ENCODE measurements at places on chromosomes 5 and 9. TPM values are rescaled to one million over a fixed set of nuclear protein-coding genes. Genes with fewer than 3 reads are reported as not detected.
A peak's percentile ranks its signal among the peaks of the same experiment; 100 is the strongest.

- DNase-seq, result no peak
These were observed 126.8 kb downstream of the GCNT1 start for GRCh38 chr9:76585487-76586389.

DNA sequence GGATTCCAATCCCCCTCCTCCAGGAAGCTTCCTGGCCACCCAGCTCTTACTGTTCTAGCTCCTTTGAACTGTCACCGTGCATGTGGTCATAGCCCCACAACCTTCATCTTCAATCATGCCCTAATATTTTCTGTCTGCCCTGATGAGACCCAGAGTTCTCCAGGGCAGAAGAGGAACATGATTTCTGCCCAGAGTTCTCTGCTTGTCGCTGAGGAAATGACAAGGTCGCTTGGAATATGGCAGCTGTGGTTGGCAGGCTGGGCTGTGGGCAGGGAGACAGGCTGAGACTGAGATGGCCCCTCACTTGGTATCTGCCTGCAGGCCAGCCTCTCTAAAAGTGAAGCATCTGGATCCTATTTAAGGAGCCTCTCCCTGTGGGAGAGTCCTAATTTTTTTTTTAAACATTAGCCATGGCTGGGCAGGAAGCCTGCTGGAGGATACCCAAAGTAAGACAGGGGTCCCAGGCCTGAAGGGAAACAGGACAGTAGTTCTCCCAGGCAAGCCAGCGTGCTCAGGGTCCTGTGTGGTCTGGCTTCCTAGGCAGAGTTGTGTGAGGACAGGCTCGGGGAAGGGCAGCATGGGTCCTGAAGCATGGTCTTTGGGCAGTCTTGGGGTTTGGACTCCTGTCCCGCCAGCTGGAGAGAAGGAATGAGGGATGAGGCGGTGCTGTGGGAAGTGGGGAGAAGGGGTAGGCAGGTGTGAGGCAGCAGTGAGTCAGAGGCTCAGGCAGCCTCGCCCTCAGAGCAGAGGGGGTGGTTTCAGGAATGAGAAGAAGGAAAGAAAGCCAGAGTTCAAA, 242.1 kb downstream of the FSTL4 start:
- peak; percentile 4 for DNase-seq

DNA sequence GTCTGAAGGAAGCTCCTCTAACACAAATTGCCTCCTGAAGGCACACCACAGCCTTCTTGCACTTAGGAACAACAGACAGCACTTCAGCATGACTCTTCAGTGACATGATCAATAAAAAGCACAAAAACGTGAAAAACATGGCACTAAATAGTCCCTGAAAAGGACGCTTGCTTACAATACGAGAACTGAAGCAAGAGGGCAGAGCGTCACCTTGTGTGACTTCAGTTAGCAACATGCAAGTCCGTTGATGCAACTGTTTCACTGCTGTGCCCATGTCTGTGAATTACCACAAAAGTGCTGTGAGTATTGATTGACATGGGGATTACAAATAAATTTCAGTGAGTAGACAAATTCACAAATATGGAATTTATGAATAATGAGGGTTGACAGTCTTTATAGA, 219.9 kb upstream of the GAS1 start:
- no peak for DNase-seq

DNA sequence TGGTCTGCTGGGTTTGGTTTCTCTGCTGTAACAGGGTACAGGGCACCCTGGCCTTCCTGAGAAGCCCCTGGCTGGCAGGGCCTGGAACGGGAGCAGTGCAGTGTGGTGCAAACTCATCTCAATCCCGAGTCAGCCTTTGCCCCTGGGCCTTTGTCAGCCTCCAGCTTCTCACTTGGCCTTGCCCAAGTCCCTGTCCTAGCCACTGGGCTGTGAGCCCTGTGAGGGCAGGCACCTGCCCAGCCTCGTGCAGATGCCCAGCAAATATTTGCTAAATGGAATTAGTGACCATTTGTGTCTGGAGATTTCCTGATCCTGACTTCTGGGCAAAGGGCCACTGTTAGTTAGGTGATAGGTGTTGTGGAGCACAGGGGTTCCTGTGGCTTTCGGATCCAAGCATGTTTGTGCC, 13.0 kb downstream of the RGS3 start:
- DNase-seq, result no peak

DNA sequence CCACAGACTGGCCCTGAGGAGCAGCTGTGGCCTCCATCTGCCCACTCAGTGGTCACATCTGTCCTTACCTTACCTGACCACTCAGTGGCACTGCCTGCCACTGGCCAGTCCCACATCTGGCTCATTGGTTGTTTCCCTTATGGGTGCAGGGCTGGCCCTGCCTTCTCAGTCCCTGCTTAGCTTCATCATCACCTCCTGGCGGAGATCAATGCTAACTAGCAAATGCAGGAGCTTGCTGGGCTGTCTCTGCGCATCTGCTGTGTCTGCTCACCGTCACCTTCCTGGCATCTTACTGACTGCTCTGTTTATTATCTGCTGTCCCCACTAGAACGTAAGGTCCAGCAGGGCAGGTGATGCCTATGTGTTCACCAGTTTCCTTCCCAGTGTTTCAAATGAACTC, 356.9 kb downstream of the SEMA5A start:
- no peak for DNase-seq

- DNase-seq, result no peak
These were observed 266.4 kb upstream of the IRX4 start for GRCh38 chr5:2149195-2149539.

- DNase-seq, result no peak
These were observed at the start of gene SMIM32 for GRCh38 chr5:136192526-136193321. TSS of gene SMIM32 (minus strand) at chr5:136193162. CDS start at chr5:136192524, 638 bp downstream.

GRCh38 chr5:127700237-127700766, 2.9 kb upstream of the CCDC192 start:
- DNase-seq, result no peak

DNA sequence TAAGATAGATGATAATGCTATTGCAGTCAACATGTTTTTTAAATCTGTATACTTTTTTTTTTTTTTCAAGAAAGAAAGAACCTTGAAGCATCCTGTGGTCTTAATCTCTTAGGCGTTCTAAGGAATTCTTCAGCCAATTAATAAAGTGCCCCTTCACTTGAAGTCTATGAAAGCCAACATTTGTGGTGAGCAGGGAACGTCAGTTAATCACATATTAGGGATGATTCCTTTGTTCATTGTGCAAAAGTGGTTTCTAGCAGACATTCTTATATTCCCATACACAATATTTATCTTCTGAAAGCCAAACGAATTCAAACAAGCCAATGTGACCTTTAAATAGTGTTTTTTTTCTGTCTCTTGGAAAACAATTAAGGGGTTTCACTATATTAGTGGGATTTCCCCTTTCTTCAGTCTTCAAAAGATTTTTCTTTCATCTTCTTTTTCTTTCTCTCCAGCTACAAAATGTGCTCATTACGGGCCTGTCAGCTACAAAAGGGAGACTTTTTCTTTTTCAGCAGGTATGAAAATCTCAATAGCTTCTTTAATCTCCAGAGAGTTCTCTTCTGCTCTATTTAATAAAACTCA, 40.1 kb downstream of the TMEM167A start:
- DNase-seq, result no peak

DNA sequence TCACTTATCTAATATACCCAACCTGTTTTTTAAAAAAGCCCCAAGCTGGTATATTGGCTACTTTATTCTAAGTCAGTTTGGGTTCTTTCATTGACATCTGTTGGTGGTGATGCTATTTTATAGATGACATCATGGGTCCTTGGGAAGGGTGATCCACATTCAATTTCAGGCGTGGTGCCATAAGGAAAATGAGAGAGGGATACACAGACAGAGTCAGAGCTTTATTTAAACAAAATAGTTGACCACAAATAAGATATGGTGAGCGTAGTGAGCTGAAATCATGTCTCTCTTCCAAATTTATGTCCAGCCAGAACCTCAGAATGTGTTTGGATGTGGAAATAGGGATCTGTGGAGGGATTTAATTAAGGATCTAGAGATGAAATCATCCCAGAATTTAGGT, 302.4 kb downstream of the MAT2B start:
- DNase-seq, result no peak

DNA sequence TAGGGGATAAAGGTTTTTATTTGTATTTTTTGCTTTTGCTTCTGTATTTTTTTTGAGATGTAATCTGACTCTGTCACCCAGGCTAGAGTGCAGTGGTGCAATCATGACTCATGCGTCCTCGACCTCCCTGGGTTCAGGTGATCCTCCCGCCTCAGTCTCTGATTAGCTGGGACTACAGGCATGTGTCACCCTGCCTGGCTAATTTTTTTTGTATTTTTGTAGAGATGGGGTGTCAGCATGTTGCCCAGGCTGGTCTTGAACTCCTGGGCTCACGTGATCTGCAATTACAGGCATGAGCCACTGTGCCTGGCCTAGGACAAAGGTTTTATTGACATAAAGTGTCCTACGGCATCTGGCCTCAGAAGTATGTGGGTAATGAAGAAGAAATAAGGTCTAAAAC, 297.1 kb upstream of the C9orf72 start:
- no peak for DNase-seq

- peak; percentile 65 for DNase-seq
These were observed 10.9 kb upstream of the GADD45G start for GRCh38 chr9:89593727-89594427.

DNA sequence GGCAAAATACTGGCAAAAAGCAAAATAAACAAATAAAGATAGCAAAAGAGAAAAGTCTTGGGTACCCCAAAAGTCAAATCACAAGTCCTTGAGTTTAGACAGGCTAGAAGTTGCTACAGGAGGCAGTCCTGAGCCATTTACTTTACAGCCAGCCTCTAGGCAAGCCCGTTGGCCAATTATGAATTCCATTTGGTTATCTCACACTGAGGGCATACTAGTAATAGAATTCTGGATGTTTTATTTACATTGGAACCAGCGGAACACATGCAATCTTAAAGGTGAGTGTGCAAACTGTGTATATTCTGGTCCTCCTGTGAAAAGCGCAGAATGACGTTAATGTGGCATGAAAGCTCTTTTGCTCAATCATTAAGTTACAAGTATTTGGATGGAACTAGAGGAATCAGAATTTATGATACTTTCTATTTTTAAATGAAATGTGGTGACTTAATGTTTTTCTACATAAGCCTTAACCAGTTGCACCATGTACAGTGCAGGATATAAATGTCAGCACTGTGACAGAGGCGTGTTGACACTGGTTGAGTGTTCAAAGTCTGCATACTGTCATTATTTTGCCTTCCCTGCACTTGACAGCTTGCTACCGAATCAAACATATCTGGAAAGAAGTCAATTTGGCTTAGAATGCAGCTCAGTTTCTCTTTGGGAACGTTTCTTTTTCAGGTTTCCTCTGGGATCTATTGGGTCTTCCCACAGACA, 7.9 kb downstream of the GDNF start:
- DNase-seq, result no peak

DNA sequence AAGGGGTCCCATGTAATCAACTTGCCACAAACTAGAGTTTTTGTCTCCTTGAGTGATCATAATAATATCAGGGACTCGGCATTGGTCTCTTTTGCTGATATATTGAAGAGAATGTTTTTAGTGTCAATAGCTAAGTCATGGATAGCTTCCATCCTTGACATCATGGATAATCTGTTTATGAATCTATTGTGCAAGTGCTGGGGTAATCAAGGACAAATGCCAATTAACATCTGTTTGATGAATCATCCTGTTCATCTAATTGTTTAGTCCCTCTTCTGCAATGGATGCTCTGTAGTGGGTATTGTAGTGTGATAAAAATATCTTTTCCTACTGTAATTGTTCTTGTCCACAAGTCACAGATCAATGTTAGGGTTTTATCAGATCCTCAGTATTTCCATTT, 607.5 kb upstream of the SEMA6A start:
- DNase-seq, result no peak

- no peak for DNase-seq
These were observed at the start of gene PCDHGA2 for GRCh38 chr5:141338538-141339306. TSS of gene PCDHGA2 (plus strand) at chr5:141338760.

GRCh38 chr5:93322974-93323860, 257.8 kb downstream of the NR2F1-AS1 start:
- DNase-seq, result no peak

- DNase-seq, result no peak
These were observed 276.5 kb upstream of the TYRP1 start for GRCh38 chr9:12416716-12417115.

DNA sequence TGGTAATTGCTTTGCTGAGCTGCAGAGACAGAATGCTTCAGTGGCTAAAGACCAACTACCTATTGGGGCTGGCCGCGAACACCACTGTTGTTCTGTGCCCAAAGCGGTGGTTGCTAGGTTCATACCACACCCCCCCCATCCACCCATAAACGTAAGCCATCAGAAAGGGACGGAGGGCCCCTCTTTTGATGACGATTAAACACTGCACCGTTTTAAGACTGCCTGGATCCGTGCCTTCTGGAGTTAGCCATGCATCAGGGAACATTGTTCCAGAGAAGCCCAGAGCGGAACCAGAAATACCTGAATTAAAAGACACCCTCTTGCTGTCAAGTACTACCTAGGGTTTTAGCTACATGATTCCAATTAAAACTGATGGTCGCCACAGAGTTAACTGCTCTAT, 369.1 kb upstream of the DAP start:
- no peak for DNase-seq

GRCh38 chr5:79845448-79846197, 145.4 kb downstream of the MTX3 start:
- DNase-seq, result peak; percentile 33

- no peak for DNase-seq
These were observed 7.6 kb downstream of the IL9 start for GRCh38 chr5:135887881-135888614.

DNA sequence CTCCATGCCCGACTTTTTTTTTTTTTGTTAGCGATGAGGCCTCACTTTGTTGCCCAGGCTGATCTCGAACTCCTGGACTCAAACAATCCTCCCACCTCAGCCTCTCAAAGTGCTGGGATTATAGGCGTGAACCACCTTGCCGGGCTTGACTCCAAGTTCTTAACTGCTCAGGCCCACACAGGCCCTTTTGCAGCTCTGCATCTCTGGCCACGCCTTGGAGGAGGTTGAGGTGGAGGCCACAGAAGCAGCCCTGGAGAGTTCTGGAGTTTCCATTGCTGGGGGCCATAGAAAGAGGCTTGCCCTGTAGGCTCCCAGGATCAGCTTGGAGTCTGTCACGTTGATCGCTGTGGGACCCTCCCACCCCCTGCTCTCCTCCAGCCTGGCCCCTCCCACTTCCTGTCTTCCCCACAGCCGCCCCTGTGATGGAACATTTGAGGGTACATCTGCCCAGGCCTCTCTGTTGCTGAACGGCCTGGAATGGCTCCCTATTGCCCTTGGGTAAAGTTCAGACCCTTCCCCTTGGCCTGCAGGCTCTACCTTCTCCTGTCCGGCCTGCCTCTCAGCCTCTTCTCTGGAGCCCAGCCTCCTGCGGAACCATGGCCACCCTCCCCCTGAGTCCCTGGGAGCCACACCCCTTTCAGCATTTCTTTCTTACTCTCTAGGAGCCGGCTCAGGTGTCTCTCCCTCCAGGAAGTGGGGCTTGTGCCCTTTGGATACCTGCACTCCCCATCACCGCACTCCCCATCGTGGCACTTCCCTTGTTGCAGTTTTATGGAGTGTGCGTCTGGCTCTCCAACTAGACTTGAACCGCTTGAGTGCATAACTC, 30.4 kb upstream of the IER5L start:
- DNase-seq, result peak; percentile 26

GRCh38 chr9:4855841-4856240, 63.1 kb downstream of the RCL1 start:
- no peak for DNase-seq

Gene PCA3
- not detected for total RNA-seq

Gene CARD6
- 4.4 TPM for total RNA-seq

Gene SLIT3
- not detected for total RNA-seq

Gene SERINC5
- 60.6 TPM for total RNA-seq

Gene IFNA13
- total RNA-seq, result not detected

Gene LCN1
- not detected for total RNA-seq

Gene RNF183
- total RNA-seq, result 0.40 TPM

Gene PCDHB2
- total RNA-seq, result 0.20 TPM
